AG08395 (cell line): ENCODE measurements at places on chromosomes 11 and 22.

DNA sequence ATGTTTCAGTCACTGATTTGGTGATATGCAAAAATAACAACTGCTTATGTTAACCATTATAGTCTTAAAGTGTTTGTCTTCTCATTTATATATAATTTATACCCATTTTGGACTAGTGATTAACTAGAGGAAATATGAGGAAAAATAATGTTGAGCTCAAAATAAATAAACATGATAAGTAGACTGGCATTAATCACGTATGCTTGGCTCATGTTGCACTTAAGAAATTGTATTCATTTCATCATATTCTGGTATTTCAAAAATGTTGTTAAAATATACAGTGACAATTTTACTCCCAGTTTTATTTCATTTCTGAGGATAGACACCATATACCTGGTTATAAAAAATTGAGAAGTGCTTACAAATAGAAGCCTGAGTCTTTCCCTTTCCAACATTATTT is 3.8 kb upstream of the OR10D3 start:
- DNase-seq: no peak

GRCh38 chr11:57057561-57057960 is 68.8 kb downstream of the OR5AK2 start:
- no peak for DNase-seq

- no peak for DNase-seq
These were observed 1492.7 kb downstream of the BRD1 start for GRCh38 chr22:48334971-48335370.

DNA sequence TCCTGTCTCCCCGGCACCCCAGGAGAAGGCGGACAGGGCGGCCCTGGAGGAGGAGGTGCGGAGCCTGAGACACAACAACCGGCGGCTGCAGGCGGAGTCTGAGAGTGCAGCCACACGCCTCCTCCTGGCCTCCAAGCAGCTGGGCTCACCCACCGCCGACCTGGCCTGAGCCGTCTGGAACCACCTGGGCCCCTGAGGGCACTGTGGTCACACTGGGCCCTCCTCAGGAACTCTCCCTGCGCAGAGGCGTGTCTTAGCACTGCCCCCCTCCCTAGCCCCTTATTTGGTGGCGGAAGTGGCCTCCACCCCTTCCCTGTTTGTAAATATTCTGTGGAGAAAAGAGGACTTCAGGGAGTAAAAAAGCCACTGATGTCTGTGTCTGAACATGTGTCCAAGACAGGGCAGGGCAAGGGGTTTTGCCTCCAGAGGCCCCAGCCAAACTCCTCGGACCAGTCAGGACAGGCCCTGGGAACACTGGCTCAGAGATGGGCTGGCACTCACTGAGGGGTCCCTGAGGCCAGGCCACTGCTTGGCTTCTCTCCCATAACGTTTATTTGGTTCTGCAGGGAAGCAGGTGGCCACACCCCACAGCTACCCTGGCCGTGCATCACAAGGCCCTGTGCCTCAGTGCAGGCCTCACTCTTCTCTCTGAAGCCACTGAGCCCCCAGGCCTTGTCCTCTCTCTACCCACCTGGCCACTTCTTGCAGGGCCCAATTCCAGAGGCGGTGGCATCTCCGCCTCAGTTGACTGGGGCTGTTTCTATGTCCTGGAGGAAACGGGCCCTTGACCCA is 12.0 kb downstream of the RELA start:
- DNase-seq: no peak

DNA sequence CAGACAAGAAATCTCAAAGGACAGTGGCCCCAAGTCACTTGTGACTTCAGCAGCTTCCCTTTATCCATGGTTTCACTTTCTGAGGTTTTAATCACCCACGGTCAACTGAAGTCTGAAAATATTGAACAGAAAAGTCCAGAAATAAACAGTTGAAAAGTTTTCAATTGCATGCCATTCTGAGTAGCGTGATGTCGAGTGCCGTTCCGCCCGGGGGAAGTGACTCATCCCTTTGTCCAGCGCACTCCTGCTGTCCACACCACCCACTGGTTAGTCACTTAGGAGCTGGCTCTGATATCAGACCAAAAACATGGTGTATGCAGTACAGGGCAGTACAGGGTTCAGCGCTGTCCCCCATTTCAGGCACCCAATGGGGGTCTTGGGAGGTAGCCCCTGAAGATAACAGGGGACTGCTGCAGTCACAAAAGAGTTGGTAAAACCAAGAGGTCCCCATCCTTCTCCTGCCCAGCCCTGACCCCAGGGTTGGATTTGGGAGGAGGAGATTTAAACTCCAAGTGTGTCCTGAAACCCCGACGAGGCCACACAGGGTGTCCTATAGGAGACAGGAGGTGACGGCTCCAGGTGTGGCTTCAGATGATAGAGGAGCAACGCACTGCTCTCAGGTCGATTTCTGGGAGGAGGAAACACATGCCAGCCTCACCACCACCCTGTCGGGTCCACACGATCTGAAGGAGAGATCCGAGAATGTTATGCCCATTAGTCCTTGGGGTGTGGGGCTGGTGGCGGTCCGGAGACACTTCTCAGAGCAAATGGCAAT is 390.1 kb downstream of the CTTN start:
- peak; percentile 97 for DNase-seq

- peak; percentile 35 for DNase-seq
These were observed 743.8 kb downstream of the NTM start for GRCh38 chr11:132114185-132114584.

DNA sequence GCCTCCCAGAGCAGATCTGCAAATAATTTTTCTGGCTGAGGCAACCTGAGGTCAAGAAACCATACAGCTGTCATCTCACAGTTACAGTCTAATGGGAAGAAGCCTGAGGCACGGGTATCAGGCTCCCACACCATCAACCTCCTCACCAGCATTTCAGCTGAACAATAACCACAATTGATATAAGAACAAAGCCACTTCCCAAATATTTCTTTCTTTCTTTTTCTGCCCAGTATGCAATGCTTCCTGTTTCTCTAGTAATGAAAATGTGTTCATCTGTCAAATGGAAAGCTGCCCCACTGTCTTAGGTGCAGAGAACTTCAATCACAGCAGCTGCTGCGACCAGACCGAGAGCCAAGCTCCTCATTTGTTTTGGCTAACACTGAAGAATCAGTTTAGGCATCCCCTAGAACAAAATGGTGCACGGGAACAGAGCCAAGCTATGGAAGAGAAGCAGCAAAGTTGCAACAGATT is 108.4 kb downstream of the BLID start:
- DNase-seq: no peak

GRCh38 chr22:39429186-39429585 is 27.6 kb upstream of the MGAT3 start:
- no peak for DNase-seq

GRCh38 chr11:60847281-60847680 is 5.4 kb downstream of the CCDC86 start:
- no peak for DNase-seq

DNA sequence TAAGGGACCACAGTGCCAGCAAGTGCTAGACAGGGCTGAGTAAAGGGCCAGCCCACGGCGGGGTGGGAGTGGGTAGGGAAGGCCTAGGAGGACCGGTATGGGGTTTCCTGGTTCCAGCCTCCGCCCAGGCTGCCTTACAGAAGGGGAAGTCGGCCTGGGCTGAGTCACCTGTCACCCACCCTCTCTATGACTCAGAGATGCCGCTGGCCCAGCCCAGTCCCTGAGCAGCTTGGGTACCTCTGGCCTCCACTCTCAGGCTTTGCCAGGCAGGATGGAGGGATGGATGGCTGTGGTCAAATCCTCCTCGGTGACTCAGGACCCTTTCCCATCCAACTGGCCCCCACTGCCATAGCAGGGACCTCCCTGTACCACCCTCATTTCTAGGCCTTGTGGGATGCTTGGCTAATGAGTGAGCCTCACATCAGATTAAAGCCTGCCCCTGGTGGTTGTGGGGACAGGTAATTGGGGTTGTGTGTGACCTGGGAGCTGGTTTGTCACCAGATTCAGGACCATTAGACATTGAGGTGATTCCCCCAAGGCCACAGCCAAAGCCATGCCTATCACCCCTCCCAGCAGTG is 13.9 kb downstream of the SLC35E4 start:
- peak; percentile 93 for DNase-seq

DNA sequence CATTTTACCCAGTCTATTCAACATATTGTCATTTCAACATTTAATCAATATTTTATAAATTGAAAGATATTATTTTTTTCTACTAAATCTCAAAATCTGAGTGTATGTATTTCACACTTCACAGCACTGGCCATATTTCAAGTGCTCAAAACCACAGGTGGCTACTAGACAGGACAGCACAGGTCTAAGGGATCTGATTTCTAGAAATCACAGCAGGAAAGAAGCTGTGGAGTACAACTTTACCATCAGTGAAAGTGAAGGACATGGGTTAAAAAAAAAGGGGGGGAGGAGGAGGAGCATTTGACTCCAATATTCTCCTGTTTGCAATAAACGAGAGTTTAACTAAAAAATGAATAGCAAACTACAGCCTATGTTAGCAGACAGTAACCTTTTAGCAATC is 4.5 kb downstream of the PRDM10 start:
- DNase-seq: no peak

- peak; percentile 86 for DNase-seq
These were observed 38.9 kb upstream of the CSNK2A3 start for GRCh38 chr11:11391796-11392463.

DNA sequence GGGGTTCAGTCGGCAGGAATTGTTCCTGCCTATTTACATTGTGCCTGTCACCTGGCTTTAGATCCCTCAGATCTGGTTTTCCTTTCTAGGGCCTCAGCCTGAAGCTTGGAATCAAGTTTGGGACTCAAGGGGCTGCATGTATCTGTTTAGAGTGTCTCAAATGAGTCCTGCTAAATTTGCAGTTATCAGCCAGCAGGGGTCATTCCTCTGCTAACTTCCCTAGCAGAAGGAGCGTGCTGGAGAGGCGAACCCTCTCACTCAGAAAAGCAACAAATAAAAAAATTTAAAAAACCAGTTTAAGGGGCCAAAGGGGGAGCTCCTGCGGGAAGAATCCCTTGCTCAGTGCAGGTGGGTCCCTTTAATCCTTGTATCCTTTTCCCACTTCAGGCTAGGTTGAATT is 1220.2 kb downstream of the JRKL start:
- no peak for DNase-seq

DNA sequence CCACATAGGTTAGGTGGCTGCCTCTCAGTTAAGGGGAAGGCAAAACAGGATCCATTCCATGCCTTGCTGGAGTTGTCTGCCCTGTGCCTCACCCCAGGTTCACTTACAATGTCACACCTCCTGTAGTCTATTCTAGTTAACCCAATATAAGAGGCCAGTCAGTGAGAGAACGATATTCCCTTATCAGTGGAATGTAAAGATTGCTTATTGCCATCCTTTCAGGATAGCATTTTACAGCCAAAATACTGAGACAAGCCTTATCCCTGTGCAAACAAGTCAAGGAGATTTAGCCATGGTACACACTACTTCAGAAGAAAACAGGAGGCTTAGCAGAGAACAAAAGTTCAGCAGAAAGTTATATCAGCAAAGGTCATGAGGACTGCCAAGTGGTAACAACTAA is 5.5 kb downstream of the CYP2R1 start:
- DNase-seq: no peak

- DNase-seq: no peak
These were observed 122.5 kb upstream of the ZC3H12C start for GRCh38 chr11:109970516-109971183.

- DNase-seq: peak; percentile 90
These were observed 4.3 kb downstream of the ZC3H7B start for GRCh38 chr22:41305646-41306045.

- DNase-seq: no peak
These were observed 9.0 kb upstream of the RRM1 start for GRCh38 chr11:4085575-4085974.

GRCh38 chr22:41910050-41911000 is 4.5 kb downstream of the SHISA8 start:
- DNase-seq: peak; percentile 56

- no peak for DNase-seq
These were observed 1119.7 kb downstream of the BRD1 start for GRCh38 chr22:48707763-48708557.

- DNase-seq: no peak
These were observed 88.4 kb upstream of the RTL6 start for GRCh38 chr22:44586351-44586990.

DNA sequence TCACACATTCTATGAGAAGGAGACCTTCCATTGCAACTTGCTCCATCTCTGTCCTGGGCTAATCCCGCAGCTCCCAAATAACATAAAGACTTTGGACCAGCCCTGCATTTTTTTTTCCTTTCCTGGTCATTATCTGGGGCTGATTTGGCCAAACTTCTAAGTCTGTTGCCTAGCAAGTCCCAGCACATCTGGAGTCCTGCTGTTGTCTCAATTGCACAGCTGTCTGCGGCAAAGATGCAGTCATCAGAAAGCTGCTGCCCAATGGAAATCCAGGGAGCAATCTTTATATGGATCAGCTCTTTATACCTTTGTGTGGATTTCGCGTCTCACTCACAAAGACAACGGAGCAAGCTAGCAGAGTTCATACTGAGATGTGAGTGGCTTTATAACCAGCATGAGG is 105.9 kb downstream of the NXPE2 start:
- no peak for DNase-seq

GRCh38 chr11:36427079-36427478 is 83.0 kb downstream of the TRAF6 start:
- no peak for DNase-seq

DNA sequence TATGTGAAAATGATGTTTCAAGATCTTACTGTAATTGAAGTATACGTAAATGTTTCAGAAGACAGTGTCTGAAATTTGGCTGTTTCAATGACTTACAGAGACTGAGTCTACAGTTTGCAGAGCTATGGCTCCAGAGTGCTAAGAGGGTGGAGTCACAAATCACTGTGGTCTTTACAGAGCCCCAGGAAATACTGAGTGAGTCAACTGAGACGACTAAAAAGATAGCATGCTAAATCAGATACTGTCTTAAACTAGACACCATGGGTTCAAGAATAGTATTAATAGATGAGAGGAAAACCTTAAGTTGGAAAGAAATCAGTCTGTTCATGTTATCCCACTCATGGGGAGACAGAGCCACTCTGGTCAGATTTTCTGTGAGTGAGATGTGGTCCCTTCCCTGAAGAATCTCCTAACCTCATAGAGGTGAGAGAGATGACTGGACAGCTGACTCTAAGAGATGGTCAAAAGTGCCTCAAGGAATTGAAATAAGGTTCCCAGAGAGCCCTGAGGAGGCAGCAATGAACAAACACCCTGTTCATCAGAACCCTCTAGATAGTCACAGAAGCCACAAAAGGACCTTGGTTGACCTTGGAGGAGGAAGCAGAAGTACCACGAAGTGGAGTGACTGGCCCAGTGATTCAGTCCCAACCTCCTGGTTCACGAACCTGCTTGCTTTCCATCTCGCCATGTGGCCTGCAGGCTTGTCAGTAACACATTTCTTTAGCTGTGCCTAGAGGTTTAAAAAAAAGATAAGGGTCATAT is 30.2 kb downstream of the C11orf91 start:
- DNase-seq: peak; percentile 72

DNA sequence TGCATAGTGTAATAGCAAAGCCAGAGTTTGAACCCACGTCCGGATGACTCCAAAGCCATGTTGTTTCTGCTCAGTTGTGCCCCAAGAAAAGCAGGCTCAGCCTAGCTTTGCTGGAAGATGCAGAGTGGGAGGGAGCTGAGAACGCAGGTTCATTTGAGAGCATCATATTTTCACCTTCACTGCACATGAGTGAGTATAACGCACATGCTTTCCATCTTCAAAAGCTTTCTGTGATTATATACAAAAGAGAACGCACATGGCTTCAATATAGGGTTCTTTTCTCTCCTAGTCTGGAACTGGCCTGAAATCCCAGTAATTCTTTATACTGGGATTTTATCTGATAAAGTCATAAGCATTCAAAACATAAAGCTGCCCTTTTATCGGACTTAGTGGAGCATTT is 385.5 kb upstream of the CADM1 start:
- no peak for DNase-seq
